ENCODE measurements at places on chromosomes 2 and 18.

GRCh38 chr2:232723027-232723426 lies 25.9 kb downstream of the GIGYF2 start:
- no peak for DNase-seq

GRCh38 chr18:44388329-44388728 lies 292.4 kb upstream of the SETBP1 start:
- DNase-seq: no peak

DNA sequence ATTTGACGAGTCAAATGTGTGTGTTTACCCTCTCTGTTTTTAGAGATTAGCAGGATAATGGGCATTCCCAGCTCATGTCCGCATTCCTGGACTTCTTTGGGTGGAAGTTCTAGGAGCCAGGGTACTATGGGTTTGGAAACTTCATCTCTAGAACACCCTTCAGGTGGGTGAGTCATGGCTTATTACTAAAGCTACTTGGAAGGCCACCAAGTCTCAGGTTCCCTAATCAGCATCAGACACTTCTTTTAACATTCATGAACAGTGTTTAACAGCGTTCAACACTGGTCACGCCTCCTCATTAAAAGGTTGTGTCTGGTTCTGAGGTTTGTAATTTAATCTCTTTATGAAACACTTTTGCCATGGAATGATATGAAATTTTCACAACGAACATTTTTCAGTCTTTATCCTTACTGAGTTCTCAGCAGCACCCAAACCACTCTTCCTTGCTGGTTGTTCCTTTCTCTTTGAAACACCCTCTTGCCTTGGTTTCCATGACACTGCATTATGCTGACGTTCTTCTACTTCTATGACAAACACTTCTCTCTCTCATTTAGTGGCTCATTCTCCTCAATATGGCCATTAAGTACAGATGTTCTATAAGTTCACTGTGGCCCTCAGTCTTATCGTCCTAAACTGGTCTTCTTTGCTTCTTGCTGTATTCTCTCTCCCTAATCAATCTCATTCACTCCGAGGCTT lies 49.3 kb downstream of the MMADHC start:
- DNase-seq: no peak

GRCh38 chr2:29063646-29064345 lies 10.5 kb downstream of the PCARE start:
- no peak for DNase-seq

DNA sequence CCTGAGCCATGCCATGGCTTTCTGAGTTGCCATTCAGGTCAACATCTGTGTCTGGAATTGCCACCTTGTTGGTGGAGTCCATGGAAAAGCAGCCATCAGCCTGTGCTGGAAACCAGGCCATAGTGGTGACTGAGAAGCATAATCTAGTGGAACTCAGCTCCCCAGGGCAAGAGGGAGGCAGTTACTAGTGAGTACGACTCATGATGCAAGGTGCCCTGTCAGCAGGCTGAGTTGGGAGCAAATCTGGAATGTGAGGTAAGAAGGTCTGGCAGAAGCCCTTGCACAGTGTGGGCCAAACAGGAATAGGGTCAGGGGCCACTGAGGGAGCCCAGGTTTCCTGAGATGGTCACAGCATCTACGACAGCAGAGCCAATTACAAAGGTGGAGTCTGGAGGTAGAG lies 37.1 kb downstream of the SULT1C2 start:
- DNase-seq: no peak

GRCh38 chr2:232592772-232593395 lies 40.5 kb upstream of the EFHD1 start:
- DNase-seq: no peak

GRCh38 chr18:70158992-70159717 lies 46.3 kb downstream of the RTTN start:
- DNase-seq: no peak

- DNase-seq: no peak
Measured at GRCh38 chr2:173984866-173985604, 19.9 kb upstream of the SP3 start.

Data from memory B cell (primary cell).